ENCODE measurements at places on chromosomes 16 and 17.
A peak's percentile ranks its signal among the peaks of the same experiment; 100 is the strongest.

- no peak for DNase-seq
These were observed 29.4 kb downstream of the TOM1L2 start for GRCh38 chr17:17942846-17943245.

- no peak for DNase-seq
These were observed 4.4 kb downstream of the ZC3H7A start for GRCh38 chr16:11792410-11793241.

- DNase-seq = no peak
These were observed 43.2 kb downstream of the RAI1 start for GRCh38 chr17:17724307-17725010.

- DNase-seq = no peak
These were observed 7.1 kb downstream of the ACSF3 start for GRCh38 chr16:89100601-89101302.

- DNase-seq = no peak
These were observed 2.6 kb downstream of the CCL15 start for GRCh38 chr17:35998756-35999155.

DNA sequence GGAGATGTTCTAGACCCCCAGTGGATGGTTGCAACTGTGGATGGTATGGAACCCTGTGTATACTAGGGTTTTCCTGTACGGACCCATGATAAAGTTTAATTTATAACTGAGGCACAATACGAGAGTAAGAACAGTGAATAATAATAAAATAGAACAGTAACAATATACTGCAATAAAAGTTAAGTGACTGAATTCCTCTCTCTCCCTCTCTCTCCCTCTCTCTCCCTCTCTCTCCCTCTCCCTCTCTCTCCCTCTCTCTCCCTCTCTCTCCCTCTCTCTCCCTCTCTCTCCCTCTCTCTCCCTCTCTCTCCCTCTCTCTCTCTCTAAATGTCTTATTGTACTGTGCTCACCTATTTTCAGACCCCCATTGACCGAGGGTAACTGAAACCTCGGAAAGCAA, 291.0 kb downstream of the IRF8 start:
- no peak for DNase-seq

DNA sequence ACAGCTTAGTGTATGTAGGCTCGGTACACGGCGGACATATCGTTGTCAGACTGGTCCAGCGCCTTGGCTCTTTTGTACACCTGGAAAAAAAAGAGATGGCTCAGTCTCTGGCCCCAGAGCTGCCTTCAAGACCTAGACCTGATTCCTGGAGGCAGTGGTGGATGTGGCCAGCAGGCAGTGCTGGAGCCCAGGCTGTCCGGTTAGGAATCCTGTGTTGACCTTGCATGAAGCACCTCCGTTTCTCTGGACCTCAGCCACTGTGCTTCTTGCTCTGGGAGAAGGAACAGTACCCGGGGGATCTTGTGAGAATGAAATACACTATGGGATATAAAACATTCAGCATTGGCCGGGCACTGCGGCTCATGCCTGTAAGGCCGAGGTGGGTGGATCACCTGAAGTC, 2.8 kb upstream of the ROGDI start:
- DNase-seq = no peak

GRCh38 chr17:47983492-47984223, 12.7 kb downstream of the CDK5RAP3 start:
- DNase-seq = no peak

DNA sequence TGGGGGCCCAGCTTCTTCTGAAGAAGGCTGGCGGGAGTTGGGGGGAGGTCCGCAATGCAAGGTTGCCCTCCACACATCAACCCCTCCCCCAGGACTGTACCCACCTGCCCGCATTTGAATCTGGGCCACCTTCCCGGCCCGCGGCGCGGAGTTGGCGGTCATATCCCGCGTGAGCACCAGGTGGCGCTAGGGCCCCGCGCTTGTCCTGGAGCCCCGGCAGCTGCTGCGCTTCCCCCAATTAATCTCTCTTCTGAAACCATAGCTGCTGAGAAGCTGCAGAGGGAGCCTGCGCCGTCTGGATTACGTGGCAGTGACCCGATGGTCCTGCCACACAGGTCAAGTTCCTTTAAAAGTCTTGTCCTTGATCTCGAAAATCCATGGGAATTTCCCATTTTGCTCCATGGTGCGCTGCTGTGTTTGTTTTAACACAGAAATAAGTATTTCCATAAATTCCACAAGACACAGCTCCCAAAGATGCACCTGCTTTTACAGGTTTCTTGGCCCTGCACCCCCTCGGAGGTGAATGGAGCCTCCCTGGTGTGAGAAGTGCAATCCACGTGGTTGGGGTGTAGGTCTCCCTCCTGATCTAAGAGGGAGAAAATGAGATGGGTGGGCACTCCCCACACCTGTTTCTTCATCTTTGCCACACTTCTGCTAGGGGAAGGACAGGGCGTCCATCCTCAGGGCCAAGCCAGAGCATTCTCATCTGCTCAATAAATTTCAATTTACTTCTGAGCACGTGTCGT, 22.1 kb downstream of the COX4I1 start:
- DNase-seq = peak; percentile 74

GRCh38 chr16:73703891-73704290, 592.7 kb upstream of the PSMD7 start:
- DNase-seq = no peak

GRCh38 chr16:22425847-22426246, 51.4 kb upstream of the CDR2 start:
- DNase-seq = no peak

- no peak for DNase-seq
These were observed 36.3 kb downstream of the ADGRG5 start for GRCh38 chr16:57578521-57579360.

DNA sequence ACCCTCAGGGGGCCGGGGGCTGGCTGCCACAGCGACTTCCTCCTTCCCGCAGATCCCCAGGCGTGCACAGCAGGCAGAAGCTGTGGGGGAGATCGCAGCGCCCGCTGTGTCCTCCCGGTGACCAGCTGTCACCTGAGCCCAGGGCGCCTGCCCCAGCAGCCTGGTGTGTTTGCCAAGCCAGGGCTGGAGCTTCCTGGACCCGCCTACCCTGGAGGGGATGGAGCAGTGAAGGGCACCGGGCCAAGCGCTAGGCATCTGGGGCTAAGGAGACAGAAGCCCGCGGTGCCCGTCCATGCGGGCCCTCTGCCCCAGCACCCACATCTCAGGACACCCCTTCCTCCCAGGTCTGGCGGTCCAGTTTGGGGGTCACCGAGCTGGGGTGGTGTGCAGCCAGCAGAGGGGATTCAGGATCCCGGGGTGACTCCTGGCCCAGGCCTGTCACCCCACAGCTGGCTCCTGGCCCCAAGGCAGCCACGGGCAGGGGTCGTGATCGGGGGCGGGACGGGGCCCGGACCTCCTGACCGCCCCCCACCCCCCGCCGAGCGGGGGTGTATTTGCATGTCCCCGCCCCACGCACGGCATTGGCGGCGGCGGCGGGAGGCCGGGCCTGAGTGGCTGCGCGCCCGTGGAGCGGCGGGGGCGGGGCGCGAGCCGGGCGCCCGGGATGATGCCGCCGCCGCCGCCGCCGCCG, at the start of gene RAB26:
Gene RAB26 (plus strand): TSS at position 645 of the 691 bp plus-strand sequence. CDS start 159 bp downstream, outside the sequence.
- peak; percentile 32 for DNase-seq

All from activated gamma-delta T cell treated with anti-CD3 and anti-CD28 coated beads, Interleukin-2, amount 50 U/mL, for 16 hours (primary cell).